MG63 (cell line): ENCODE measurements at places on chromosomes 3 and 15.

DNA sequence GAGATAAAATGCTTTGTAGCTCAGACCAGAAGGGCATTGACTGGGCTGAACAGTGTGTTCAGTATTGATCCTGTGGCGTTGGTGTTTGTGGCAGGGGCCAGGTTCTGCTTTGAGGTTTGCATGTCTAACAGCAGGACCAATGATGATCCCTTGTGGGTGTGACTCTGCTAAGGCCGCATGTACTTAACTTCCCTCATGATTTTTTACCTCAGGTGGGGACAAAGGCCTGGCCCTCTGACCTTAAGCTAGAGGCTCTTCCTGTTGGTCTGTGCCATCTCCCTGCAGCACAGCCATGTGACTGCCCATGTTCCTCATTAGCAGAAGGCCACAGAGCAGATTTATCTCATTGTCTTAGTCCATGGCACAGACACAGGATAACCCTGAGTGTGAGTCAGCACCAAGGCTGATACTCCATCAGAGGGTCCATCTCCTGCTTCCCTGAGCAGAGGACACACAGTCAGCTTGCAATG lies 34.3 kb upstream of the BSN start:
- no peak for DNase-seq

DNA sequence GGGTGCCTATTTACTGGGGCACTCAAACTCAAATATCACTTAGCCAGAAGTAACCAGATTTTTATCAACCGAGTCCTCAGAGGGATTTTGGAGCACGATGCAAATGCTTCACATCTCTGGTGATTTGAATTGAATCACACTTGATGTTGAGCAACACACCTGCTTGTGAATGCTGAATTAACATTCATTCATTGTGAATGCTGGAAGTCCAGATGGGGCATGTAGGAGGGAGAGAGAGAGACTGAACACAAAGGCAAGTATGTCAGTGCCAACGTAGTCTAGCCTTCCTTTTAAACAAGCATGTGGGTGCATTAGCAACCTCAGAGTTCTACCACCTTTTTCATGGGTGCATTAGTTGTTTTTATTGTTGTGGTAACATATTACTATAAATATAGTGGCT lies 156.2 kb downstream of the ADAMTSL3 start:
- DNase-seq = no peak

- no peak for DNase-seq
Measured at GRCh38 chr3:30455840-30456239, 150.6 kb upstream of the TGFBR2 start.

DNA sequence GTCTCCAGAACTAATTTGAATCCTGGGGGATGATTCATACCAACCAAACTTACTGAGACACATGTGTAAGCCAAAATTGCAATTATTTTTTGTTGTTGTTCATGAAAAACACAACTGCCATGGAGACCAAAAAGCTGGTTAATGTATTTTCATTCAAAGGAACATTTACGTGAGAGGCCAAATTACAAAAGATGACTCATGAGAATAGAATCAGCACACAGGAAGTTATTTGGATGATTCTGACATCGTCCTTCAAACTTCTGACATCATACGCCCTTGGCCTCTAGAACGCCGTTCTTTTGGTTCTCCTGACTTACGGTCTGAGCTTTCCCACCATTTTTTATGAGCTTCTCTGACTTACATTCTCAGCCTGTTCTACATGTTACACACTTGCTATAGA lies 3.0 kb upstream of the ZNF280D start:
- DNase-seq = no peak

DNA sequence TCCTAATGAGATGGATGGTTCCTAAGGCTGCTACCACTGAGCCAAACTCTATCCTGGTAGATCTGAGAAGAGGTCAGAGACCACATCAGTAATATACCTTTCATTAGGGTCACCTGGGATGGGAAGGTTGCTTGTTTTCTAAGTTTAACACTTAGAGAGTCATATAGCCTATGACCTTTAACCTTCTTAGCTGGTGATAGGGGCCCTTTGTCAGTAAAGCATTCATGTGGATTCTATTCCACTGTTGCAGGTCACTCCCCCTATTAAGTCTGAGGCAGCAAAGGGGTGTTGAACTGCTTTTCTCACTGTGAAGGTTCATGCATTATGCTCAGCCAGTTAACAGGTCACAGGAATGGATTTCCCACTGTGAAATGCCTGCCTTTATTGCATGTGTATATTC lies 6.1 kb upstream of the ZNF609 start:
- no peak for DNase-seq

DNA sequence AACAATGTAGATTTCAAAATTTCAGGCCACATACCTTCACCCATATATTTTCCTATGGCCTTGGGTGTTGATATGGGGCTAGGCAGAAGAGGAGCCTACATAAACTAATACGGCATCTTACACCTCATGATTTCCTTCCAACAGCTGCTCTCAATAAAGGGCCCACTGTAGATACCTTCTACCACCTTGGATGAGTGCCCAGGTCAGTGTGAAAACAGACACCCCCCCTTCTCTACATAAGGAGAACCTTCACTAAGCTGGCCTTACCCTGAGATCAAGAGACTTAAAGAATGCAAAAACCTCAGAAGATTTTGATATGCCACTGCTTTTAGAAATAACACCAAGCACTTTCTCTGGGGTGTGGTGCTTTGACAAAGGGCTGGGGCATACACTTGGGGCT lies 42.7 kb downstream of the SH3BP5 start:
- DNase-seq = no peak

DNA sequence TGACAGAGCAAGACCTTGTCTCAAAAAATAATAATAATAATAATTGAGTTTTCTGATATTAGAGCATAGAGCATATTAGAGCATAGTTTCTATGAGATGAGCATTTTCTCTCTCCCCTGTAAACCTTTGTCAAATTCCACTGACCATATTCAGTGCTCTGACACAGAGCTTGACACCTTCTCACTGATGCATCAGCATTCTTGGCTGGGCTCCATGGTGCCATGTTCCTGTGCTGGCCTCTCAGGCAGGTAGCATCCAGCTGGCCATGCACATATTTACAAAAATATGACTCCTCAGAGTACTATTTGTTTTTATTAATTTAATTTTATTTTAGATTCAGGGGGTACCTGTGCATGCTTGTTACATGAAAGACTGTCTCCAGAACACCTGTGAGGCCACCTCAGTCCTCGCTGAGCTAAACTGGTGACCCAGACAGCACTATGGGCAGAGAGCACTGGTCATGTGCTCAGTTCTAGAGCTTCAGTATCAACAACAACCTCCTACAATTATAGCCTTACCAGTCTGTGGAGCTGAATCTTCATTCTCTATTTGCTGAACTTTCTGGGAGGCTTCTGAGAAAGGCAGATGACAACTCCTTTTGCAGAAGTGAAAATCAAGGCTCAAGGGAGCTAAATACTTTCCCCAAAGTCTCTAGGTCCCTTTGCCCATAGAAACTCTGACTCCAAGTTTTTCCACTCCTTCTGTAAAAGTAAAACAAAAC lies 21.6 kb upstream of the SLC28A2 start:
- DNase-seq = no peak

- DNase-seq = no peak
Measured at GRCh38 chr15:90149609-90150340, 47.5 kb upstream of the IDH2 start.

GRCh38 chr15:93001156-93001555 lies 87.9 kb downstream of the RGMA start:
- DNase-seq = no peak

DNA sequence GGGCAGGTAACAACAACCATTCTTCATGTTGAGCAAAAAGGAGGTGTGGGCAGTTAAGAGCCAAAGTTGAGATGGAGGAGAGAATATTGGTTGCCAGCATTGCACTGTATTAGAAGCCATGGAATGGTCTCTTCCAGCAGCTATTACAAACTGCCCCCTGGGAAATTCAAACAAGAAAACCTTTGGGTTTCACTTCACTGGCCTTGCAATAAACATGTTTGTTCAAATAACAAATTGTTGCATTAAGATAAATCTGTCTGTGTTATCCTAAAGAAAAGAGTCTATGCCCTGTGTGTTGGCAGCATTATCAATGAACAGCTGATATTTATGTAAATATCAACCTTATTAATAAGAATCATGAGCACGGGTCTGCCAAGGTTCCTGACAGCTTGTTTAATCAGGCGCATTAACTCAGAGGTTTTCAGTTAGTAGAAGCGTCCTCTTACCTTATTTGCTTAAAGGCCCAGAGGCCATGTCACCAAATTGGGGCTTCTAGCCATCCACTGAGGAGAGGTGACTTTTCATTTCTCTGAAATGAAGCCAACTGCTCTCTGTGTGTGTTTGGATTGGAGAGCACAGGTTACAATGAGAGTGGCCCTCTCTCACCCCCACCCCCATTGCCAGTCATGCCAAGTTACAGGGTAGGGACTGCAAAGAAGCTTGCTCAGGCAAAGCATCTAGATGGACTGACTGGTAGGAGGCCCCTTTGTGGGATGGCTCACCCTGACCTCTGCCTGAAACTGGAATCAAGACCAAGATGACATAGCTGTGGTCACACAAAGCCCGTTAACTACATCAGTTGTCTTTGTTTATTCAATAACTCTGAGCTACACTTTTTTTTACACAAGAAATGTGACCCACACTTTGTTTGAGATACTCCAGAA lies 10.5 kb downstream of the FILIP1L start:
- peak; percentile 58 for DNase-seq

- peak; percentile 38 for DNase-seq
Measured at GRCh38 chr15:64842986-64843561, 1.4 kb downstream of the PLEKHO2 start.

GRCh38 chr15:29776859-29777258 lies 45.4 kb downstream of the TJP1 start:
- no peak for DNase-seq

- DNase-seq = peak; percentile 82
Measured at GRCh38 chr3:198071602-198072287, 111.7 kb downstream of the LMLN start.

- DNase-seq = no peak
Measured at GRCh38 chr15:27847775-27848710, 251.1 kb downstream of the OCA2 start.

DNA sequence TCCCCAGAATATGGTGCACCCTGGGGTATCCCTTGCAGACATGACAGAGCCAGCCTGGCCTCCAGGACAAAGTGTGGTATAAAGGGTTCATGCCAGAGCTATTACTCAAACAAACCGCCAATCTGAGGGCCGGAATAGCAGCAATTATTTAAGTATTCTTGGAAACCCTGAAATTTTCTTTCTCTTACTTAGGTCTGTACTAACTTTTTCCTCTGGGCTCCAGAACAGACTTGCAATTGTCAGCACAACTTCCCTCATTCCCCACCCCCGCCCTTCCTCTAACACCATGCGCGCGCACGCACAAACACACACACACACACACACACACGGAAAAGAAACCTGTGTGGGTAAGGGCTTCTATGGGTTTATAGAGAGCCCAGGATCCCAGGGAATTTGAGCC lies 56.3 kb downstream of the ISG20 start:
- DNase-seq = no peak

GRCh38 chr15:96234109-96234892 lies 96.2 kb upstream of the NR2F2 start:
- DNase-seq = peak; percentile 75

GRCh38 chr3:10929978-10930665 lies 62.4 kb upstream of the SLC6A1 start:
- no peak for DNase-seq

DNA sequence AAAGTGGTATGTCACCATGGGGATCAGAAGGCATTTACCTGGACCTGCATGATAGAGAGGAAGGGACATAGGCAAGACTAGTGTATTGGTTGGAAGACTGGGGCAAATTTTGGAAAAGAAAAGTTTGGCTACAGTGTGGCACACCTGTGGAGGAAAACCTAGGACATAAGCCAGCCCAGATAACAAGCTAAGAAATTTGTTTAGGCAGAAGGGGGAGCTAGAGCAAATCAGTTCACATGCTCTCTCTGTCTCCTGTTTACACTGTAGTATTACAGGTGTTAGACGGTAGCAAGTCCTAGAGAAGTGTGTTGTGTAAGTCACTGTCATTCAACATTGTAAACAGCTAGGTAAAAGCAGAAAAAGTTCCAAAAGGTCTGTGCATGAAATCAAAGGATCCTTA lies 11.9 kb upstream of the ALDH1A2 start:
- DNase-seq = no peak

DNA sequence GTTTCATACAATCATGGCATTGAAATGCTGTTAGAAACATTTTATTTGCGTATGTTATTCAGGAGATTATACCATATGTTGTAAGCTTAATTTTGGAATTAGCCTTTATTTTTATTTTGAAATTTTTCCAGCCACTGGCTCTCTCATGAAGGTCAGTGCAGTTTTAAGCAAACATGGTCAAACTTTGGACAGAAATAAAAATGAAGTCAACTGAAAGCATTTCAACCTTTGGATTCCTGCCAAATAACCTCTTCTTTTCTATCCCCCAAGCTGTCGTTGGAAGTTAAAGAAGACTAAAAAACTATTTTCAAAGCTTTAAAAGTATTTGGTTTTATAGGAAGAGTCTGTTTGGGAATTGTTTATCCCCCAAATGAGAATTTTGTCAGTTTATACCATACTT lies 846.6 kb downstream of the MCTP2 start:
- no peak for DNase-seq

DNA sequence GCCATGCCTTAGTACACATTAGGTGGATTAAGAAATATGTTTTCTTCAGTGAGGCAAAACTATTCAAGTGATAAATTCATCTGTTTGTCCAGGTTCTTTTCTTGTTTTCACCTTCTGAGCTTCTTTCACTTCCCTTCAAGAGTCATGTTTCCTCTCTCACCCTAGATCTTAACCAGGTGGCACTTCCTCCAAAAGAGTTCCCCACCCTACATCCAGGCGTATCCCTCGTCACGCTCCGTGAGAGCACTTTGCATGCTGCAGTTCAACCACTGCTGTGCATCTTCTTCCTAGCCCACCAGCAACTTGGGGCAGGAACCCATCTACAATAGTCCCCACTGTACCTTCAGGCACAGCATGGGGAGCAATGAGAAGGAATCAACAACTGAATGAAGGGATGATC lies 28.9 kb downstream of the OSBPL10 start:
- no peak for DNase-seq

DNA sequence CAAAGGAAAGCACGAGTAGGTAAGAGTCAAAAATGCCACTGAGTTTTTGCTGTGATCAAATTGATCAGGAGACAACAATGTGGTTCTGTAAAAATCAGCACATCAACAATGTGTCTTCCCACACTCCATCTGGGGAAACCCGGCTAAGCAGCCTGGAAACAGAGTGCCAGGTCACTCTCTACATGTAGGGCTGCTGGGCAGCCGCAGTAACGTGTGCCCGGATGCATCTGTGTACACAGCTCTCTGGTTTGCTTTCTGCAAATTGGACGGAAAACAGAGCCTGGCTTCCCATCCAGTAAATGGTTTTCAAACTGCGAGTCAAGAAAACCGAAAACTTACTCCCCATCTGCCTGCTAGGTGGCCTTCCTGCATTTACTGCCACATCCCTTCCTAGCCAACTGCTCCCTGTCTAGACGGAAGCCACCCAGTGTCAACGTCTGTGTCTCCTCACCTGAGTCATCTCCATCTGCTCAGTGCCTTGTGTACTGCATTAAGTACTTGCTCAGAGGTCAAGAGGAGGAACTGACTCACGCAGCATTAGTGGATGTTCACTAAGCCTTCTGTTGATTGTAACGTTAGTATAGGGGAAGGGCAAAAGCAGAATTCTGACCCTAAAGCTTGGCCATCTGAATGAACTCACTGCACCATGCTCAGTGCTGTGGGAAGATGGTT lies 124.1 kb downstream of the TJP1 start:
- no peak for DNase-seq
